ENCODE measurements at places on chromosomes 12 and 14.

DNA sequence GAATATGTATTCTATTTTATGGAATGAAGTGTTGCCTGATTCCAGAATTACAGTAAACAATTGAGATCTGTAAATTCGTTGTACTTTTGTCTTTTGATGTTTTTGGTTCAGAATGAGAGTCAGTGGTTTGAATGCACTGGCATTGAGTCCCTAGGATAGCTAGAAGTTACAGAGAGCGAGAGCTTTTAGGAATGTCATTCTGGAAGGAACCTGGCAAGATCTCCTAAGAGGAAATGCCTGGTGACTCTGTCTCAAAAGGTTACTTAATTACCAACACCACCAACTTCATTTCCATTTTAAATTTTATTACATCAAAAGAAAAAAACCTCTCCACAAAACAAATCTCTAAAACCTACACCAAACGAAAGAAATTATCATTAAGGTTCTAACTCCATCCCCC, 6.0 kb upstream of the CEBPE start:
- DNase-seq, result no peak

GRCh38 chr12:76020281-76020680, 11.3 kb downstream of the PHLDA1 start:
- DNase-seq, result no peak

GRCh38 chr12:24738441-24738840, 210.5 kb downstream of the BCAT1 start:
- DNase-seq, result no peak

GRCh38 chr14:38039496-38039895, 168.2 kb upstream of the SSTR1 start:
- no peak for DNase-seq

DNA sequence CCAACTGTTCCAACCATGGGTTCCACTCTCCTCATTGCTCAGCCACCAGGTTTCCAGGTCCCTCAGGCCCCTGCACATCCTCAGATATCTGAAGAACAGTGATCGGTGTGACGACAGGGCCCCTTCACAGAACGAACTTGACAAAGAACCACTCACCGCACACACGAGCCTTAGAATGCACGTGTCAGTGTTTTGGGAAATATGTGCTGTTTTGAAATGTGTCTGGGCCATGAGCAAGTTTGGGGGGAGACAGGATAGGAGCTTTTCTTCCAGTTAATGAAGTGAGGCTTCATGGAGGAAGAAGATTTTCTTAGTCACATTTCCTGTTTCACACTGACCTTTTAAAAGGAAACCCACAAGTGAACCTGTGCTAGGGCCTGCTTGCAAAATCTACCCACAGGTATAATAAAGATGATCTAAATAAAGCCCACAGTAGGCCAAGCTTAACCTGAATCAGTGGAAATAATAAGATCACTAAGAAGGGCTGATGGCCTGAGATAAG, 58.6 kb downstream of the ZFP36L1 start:
- no peak for DNase-seq

GRCh38 chr14:105855893-105856675, 329.7 kb downstream of the TMEM121 start:
- no peak for DNase-seq

DNA sequence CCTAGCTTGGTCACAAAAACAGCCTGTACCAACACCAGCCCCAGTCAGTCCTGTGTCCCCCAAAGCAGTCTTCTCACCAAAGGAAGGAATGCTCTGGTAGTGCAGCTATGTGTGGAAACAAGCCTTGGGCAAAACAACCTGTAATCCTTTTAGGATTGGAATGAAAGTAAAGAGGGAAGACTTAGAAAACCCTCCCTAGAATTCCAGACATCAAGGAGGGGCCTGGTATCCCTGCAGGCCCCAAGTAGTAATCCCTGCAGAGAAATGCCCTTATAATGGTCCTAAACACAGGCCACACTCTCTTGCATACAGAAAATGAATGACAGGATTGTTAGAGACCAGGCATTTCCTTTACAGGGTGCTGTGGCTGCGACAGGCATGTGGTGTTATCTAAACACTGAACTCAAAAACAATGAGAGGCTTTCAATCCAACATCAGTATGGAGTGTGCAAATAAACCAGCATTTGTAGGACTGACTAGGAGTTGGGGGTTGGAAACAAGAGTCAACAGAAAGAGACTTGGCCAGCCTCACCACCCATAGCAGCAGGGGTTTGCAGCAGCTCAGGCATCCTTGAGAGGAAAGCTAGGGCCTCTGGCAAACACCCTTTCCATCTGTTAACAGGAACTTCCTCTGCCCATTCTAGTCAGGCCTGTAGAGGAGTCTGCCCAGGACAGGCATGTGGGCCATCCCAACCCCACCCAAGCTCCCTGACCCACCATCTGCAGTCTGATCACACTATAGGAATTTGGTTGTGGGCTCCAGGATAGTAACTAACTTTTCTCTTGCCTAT, 59.1 kb downstream of the DCAF5 start:
- DNase-seq, result no peak

GRCh38 chr14:28344381-28344780, 422.2 kb upstream of the FOXG1 start:
- no peak for DNase-seq

- no peak for DNase-seq
Observed at GRCh38 chr12:89901906-89902642, 193.4 kb upstream of the ATP2B1 start.

DNA sequence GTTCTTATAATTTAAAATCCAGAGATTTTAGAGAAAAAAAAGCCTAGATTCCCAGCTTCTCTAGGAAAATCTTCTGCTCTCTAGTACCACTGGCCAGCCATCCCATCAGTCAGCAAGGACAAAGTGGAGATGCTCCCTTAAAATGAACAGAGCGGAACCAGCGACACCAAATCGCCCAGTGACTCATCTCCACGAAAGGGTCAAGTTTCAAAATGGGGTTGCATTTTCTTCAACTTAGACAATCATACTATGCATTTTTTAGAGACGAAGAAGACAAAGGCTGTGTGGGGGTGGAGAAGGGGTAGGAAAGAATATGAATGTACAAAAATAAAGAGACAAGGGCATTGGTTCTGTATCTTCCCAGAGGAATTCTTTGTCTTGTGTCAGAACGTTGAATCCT, 212.0 kb downstream of the SLC15A4 start:
- DNase-seq, result no peak

DNA sequence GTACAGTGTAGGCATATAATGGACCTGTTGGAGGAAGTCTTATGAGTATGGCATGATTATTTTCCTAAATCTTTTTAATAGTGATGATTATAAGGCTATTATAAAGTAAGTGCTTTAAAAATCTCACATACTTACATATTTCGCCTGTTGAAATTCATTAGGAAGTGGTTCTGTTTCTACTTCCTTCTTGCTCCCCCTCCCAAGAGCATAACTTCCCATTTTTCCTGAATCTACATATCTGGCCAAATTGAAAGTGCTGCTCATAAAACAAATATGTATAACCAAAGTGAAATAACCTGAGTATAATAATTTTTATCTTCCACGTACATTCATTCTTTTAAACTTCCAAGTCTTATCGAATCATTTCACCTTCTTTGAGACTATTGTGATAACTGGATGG, 455.6 kb upstream of the SEL1L start:
- no peak for DNase-seq

DNA sequence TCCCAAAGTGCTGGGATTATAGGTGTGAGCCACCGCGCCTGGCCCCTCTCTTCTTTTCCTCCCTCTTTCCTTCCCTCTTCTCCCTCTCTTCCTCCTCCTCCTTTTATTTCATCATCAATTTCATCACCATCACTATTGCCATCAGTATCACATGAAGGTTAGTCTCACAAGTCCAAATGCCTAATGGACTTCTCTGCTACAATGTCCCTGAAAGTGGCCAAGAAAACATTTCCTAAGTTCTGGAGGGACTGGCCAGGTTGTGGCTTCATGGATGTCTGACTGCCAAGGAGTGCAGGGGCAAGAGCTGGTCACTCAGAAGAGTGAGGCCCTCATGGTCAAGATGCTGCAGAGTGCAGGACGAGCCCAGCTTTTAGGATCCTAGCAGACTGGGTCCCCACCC, 97.6 kb downstream of the SYNE3 start:
- DNase-seq, result no peak

DNA sequence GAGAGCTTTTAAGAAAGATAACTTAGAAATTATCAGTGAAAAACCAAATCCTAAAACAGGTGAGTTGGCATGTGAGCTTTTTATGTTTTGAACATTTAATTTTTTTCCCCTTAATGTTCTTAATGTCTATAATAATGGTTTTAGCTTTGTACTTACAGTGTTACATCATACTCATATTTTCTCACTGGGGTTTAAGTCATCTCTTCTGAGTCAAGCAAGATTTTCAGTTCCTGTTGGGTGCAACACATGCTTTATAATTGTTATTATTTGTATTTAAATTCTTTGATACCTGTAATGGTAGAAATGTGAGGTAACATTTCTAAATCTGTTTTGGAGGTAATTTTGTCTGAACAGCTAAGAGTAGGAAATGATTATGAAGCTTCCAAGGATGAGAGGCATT, 113.0 kb downstream of the PLEKHA5 start:
- no peak for DNase-seq

DNA sequence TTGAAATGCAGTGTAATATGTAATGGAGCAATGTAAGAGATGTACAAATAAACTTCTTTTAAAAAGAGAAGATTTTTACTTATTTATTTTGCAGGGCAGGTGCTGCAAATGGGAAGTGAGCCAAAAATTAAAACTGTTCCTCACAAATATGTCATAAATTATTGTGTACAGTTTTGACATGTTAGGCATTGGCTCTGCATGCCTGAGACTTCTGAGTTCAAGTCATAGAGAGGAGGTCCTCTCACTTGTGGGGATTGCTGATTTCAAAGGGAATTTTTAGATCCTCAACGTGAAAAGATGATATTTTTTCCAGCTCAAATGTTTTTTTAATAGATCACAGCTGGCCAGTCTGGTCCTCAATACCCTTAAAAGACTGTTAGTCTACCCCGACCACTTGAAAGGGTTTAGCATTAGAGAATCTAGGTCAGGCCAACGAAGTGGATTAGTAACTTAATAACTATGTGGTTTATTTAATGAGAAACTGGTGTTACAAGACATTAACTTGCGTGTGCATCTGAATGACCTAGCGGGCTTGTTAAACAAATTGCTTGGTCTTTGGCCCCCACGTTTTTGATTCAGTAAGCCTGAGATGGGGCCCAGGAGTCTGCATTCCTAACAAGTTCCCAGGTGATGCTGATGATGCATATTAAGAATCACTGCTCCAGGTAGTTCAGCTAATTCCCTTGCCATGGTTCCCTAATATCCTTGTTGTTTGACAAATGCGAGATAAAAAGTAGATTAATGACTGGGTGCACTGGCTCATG, 30.9 kb upstream of the WDR89 start:
- no peak for DNase-seq

DNA sequence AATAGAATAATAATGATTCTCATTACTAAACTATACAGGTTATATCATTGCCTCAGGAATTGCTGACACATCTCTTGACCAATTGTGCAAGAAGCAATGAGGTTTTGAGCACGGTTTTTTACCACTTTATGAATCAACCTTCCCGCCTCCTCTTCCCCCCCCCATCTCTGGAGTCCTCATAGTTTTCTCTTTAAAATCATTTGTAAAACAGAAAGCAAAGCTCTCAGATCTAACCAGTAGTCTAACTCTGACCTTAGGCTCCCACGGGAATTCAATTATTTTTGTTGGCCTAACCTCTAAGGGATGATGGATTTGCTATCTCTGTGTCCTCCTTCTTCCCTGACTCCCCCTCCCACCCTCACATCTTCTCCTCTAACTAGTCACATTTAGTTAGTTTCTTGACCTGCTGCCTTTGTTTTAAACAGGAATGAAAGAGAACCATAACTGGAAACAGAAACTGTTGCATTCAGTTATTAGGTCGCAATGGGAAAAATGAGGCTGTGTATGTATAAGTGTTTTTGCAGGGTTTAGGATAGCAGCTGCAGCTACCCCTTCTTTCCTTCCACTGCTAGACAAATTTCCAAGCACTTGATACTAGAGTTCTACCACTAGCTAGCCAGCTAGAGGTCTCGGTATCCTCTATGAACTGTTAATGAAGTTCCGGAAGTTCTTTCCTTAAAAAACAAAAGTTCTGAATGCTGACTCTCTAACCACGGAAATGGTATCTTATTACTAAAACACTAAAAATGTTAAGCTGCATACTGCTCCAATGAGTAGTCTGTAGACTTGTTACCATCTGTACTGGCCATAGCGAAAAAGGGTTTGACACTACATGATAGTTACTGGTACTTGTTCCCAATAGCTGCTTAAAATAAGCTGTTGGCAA, 65.4 kb downstream of the TAOK3 start:
- DNase-seq, result no peak

DNA sequence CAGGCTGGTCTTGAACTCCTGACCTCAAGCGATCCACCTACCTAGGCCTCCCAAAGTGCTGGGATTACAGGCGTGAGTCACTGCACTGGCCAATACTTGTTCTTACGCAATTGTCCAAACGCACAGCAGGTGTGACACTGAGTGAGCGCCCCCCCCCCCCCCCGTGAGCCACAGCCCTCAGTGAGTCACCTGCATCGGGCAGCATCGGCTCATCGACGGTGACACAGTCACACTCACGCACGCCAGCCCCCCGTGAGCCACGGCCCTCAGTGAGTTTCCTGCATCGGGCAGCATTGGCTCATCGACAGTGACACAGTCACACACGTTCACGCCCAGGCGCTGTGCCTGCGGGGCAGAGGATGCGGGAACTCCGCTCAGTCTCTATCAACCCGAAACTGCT, 42.5 kb downstream of the GALNT9 start:
- DNase-seq, result no peak

DNA sequence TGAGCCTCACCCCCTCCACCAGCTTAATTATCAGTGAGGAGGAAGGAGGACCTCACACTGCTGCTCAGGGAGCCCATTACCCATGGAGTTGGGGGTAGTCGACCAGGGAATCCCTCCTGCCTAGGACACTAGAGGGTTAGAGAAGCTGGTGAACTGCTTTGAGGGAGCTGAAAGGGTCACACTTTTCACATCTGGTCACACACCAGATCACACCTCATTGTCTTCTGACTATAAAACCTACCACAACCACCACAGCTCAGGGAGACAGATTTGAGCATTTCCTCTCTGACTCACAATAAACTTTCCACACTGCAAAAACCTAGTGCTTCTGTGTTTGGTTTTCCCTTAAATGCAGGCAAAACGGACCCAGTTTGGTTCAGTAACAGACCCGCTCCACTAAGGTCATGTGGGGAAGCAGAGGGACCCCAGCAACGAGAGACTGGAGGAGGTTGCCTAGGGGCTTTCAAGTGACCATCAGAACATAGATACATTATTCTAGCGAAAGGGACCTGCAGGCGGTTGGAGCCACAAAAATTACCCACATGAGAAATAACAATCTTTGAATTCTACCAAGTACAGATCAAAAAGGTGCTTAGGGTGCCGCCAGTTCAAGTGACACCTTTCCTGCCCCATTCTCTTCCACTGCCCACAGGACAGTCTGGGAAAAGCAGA, 151.4 kb upstream of the AVPR1A start:
- no peak for DNase-seq

GRCh38 chr14:100011628-100012325, 53.4 kb upstream of the EVL start:
- no peak for DNase-seq

- DNase-seq, result no peak
Observed at GRCh38 chr12:124740691-124741137, 123.0 kb downstream of the SCARB1 start.

Data from hematopoietic multipotent progenitor cell treated with erythropoietin and hydrocortisone succinate and interleukin-3 and kit ligand, for 15 days (in vitro differentiated cells).